ENCODE measurements at places on chromosomes 16 and 17.

GRCh38 chr17:27338536-27338985, 44.6 kb downstream of the WSB1 start:
- peak overlapping the region; percentile 58 for H3K27ac ChIP-seq
- peaks cover 2% of the 10 kb centered on the region for H3K27me3 ChIP-seq
- H3K4me3 ChIP-seq: peak overlapping the region; percentile 28
- peaks cover 83% of the 10 kb centered on the region for H3K4me1 ChIP-seq
- DNase-seq: peak; percentile 80

DNA sequence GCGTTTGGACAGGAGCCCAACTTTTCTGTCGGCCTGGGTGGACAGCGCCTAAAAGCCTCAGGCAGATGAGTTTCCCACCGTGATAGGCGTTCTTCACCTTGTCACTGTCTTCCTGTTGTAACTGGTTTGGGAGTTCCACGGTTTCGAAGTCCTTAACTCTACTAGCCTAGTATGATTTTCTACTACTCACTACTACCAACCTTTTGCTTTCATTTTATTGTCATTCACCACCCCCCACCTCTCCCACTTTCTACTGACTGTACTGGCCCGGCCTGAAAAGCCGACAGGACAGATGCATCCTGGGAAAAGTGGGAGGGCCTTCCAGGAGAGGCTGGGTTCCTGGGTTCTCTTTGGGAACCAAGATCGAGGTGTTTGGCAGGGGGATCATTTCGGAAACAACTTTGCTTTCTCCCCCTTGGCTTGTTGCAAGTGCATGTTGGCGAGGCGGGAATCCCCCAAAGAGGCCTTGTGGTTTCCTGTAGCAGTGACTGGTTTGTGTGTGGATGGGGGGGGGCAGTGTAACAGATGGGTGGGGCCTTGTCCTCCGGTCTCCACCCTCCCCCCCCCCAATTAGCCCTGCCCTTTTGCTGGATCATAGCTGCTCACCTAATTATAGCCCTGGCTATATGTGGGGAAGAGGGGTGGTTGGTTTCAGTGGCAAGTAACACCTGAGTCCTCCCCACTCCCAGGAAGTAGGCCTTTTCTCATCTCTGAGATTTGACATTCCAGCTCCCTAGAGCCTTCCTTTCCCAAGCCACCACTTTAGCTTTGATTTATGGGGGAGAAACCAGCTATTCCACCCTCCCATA, 1.4 kb downstream of the EIF5A start:
- H3K27ac ChIP-seq: peak overlapping the region; percentile 93
- peak; percentile 79 for DNase-seq
- peak overlapping the region; percentile 87 for H3K4me3 ChIP-seq
- no peaks in the 10 kb centered on the region for H3K27me3 ChIP-seq
- H3K4me1 ChIP-seq: peaks cover 49% of the 10 kb centered on the region

GRCh38 chr17:59527931-59528330, 37.5 kb upstream of the DHX40 start:
- H3K27ac ChIP-seq: no peak overlapping the region
- H3K36me3 ChIP-seq: no peaks in the 10 kb centered on the region
- no peaks in the 10 kb centered on the region for H3K27me3 ChIP-seq
- no peak for DNase-seq
- H3K4me1 ChIP-seq: no peaks in the 10 kb centered on the region

GRCh38 chr17:79223471-79223870, 148.8 kb downstream of the ENGASE start:
- DNase-seq: no peak
- H3K4me3 ChIP-seq: no peak overlapping the region
- H3K27ac ChIP-seq: no peak overlapping the region
- no peaks in the 10 kb centered on the region for H3K27me3 ChIP-seq
- no peaks in the 10 kb centered on the region for H3K36me3 ChIP-seq

DNA sequence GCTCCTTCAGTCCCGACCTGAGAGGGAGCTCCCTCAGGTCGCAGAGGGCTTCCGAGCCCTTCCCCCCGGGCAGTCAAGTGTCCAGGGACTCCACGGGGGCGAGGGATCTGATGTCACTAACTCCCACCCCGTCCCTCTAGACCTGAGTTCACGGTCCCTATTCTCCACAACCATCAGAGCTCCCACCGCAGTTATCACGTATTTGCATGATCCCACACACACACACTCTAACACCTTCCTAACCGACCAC, 3.7 kb upstream of the PER1 start:
- H3K4me3 ChIP-seq: peak overlapping the region; percentile 94
- peaks cover 67% of the 10 kb centered on the region for H3K4me1 ChIP-seq
- no peak overlapping the region for H3K27ac ChIP-seq
- H3K36me3 ChIP-seq: peaks cover 8% of the 10 kb centered on the region
- H3K27me3 ChIP-seq: no peaks in the 10 kb centered on the region

DNA sequence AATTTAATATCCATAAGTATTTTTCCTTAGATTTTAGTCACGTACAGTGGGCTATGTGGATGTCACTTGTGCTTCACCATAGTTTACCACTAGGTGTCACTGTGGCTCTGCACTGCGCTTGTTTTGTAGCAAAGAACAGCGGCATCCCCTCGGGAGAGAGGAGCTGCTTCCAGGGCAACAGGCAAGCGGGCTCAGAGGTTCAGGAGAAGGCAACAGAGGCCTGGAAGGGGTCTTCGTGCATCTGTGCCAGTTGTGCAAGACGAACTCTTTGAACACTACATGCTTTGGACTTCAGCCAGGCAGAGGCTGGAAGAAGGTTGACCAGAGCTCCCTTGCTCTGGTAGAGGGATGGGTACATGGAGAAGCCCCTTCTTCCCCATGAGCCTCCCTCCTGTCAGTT, 20.6 kb downstream of the CYB561 start:
- no peaks in the 10 kb centered on the region for H3K36me3 ChIP-seq
- H3K4me1 ChIP-seq: peaks cover 4% of the 10 kb centered on the region
- no peak overlapping the region for H3K4me3 ChIP-seq
- no peaks in the 10 kb centered on the region for H3K27me3 ChIP-seq
- H3K27ac ChIP-seq: no peak overlapping the region
- DNase-seq: peak; percentile 91

DNA sequence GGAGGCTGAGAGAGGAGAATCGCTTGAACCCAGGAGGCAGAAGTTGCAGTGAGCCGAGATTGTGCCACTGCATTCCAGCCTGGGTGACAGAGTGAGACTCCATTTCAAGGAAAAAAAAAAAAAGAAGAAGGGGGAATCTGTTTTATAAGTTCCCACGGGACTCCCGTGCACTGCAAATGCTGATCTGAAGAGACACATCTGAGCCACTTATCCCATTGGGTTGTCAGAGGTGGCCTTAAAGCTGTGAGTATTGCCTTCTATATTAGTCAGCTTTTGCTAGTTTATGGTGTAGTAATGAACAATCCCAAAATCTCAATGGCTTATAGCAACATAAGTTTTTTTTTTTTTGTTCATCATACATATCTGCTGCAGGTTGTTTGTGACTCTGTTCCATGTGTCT, 82.8 kb downstream of the MRM1 start:
- H3K36me3 ChIP-seq: no peaks in the 10 kb centered on the region
- no peak overlapping the region for H3K4me3 ChIP-seq
- no peaks in the 10 kb centered on the region for H3K4me1 ChIP-seq
- no peaks in the 10 kb centered on the region for H3K27me3 ChIP-seq

DNA sequence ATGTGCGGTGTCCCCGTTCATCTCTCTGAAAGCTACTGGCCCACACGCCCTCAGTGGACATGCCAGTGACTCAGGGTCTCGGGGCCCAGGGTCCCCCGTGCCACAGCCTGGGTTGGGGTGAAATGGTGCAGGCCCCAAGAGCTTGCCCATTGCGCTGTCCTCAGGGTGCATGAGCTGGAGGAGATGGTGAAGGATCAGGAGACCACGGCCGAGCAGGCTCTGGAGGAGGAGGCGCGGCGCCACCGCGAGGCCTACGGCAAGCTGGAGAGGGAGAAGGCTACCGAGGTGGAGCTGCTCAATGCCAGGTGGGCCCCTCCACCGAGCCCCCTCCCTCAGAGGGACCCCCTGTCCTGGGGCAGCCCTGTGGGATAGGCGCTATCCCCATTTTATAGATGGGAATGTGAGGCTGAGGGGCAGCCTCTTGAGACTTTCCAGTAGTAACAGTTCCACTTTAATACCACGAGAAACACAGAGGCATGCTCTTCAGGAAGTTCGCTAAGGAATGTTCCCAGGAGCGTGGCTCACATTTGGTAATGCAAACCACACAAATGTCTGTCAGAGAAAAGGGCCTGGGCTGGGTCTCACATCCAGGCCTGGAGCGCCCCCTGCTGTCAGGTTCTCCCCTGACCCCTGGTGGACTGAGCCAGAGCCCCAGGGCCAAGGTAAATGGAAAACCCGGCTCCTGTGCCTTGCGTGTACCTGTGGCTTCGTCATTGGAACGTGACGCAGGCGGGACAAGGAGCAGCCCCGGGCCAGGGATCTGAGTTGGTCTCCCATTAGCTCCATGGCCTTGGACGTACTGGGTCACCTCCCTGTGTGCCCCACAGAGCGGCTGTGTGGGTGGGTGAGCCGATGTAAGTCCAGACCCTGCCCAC, 133.7 kb downstream of the RAB11FIP4 start:
- DNase-seq: peak; percentile 96
- H3K4me1 ChIP-seq: peaks cover 31% of the 10 kb centered on the region

GRCh38 chr17:66966704-66967418, 2.4 kb downstream of the CACNG4 start:
- H3K27me3 ChIP-seq: no peaks in the 10 kb centered on the region
- H3K4me1 ChIP-seq: no peaks in the 10 kb centered on the region
- no peaks in the 10 kb centered on the region for H3K36me3 ChIP-seq
- no peak overlapping the region for H3K4me3 ChIP-seq

DNA sequence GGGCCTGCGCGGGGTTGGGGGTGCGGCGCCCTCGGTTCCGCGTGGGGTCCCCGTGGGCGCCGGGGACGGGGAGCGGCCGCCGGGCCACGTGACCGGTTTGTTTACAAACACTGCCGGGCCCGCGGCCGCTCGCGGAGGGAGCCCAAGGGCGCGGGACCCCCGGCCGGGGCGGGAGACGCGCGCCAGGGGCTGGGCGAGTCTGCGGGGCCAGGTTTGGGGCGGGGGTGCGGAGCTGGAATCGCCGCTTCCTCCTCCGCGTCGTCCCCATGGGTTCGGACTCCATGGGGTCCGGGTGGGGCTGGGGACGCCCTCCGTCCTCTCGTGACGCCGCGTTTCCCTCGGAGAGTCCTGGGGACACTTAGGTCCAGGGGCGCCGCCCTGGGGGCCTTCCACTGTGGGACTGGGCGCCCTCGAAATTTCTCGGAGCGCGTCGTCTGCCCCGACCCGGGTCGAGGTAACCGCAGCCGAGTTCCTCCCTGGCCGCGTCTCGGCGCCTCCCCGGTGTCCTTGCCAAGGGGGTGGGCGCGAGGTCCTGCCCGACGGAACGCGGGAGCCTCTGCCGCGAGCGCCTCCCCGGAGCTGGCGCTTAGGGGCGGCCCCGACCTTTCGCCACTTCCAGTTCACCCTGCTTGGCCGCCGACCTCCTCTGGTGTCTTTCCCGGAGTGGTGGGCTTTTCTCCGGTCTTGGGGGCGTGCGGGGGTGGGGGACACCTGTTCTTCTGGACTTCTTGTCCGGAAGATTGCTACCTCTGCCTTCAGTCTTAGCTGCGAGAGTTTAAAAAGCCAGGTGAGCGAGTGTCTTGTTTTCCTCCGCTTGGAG, 684 bp downstream of the YPEL2 start:
- peaks cover 45% of the 10 kb centered on the region for H3K4me1 ChIP-seq
- peaks cover 8% of the 10 kb centered on the region for H3K27me3 ChIP-seq
- H3K27ac ChIP-seq: no peak overlapping the region
- H3K36me3 ChIP-seq: no peaks in the 10 kb centered on the region
- DNase-seq: peak; percentile 51

DNA sequence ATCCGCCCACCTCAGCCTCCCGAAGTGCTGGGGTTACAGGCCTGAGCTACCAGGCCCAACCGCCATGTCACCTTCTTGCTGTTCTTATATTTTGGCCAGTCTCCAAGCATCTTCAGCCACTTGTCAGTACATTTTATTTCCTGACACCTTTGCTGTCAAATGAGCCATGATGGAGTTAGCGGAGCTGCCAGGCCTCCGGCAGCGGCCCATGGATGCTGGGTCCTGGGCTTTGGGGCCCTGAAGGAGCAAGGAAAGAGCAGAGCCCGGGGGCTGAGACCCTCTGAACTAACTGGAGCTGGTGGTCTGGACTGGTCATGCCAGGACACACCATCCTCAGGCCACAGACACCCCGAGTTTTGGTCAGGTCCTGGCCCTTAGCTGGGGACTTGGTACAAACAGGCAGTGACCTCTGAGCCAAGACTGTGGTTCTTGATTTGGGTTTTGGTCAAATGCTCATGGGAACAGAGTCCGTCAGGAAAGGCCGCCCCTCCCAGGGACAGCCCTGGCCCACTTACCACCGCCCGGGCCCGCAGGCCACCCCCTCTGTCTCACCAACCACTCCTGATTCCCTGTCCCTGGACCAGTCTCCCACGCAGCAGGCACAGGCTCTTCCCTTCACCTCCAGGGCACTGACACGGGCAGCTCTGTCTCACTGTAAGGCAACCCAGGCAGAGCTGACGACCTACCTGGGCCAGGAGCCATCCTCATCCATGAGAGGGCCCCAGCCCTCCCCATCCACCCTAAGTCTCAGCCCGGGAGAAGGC, 42.0 kb downstream of the TNFRSF13B start:
- H3K36me3 ChIP-seq: no peaks in the 10 kb centered on the region
- H3K4me3 ChIP-seq: no peak overlapping the region
- no peak overlapping the region for H3K27ac ChIP-seq
- H3K27me3 ChIP-seq: no peaks in the 10 kb centered on the region

DNA sequence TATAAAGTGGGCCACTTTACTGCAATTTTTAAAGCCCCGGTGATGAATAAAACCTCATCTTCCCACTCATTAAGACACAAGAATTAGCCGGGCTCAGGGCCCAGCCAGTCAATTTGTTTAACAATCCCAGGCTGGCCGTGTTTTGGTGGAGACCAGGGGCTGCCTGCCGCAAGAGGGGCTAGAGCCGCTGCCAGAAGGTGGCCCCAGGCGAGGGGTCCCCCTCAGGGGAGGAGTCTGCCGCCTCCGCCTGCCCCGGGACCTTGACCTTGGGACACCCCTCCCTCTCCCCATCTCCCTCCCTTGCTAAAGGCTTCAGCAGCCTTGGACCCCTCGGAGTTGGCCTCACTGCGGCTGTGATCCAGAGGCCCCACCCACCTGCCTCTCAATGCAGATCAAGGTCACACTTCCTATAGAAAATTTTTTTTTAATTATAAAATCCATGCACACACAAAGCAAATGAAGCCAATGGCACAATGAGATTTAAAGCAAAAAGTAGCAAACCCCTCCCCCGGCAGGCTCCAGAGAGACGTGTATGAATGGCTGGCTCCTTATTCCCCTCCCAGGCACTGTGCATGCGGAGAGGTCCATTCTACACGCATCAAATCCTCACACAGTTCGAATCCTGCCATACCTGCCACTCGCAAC, 23.0 kb upstream of the SLC38A10 start:
- no peaks in the 10 kb centered on the region for H3K27me3 ChIP-seq
- no peaks in the 10 kb centered on the region for H3K4me1 ChIP-seq
- H3K27ac ChIP-seq: no peak overlapping the region
- no peak overlapping the region for H3K4me3 ChIP-seq

- H3K4me3 ChIP-seq: no peak overlapping the region
- H3K4me1 ChIP-seq: peaks cover 6% of the 10 kb centered on the region
- no peaks in the 10 kb centered on the region for H3K36me3 ChIP-seq
- H3K27ac ChIP-seq: no peak overlapping the region
Measured at GRCh38 chr17:71849783-71850768, 270.7 kb upstream of the SOX9 start.

All from Karpas-422 (cell line).